Cardiac septum (tissue), 1 donor: ENCODE measurements at places on chromosomes 6 and 20. TPM values are rescaled to one million over a fixed set of nuclear protein-coding genes. Genes with fewer than 3 reads are reported as not detected.

Gene LINC00237
- total RNA-seq, result not detected

Gene PRICKLE4
- 1.7 TPM for total RNA-seq

GRCh38 chr20:2750491-2751251, 49.8 kb downstream of the CPXM1 start:
- no peak for DNase-seq

DNA sequence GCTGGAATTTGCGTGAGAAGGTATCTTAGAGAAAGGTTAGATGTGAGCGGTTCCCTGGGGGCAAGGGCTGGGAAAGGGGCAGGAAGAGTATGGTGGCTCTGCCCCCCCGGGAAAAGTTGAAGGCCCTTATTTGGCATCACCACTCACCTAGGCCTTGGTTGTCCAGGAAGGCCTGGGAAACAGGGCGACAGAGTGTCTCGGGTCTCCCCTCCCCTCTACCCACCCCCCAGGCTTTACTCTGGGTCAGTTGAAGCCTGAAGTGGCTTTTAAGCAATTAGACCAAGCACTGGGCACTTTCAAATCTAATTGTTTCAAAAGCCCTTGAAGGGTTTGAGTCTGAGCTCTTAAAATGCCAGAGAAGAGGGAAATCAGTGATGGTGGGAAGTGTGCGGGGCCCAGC, 30.2 kb upstream of the FOXP4 start:
- no peak for DNase-seq

Gene GLYATL3
- not detected for total RNA-seq

- no peak for DNase-seq
Observed at GRCh38 chr20:62066983-62067433, 1.3 kb upstream of the TAF4 start.

- no peak for DNase-seq
Observed at GRCh38 chr6:1363729-1364572, 25.4 kb upstream of the FOXF2 start.

DNA sequence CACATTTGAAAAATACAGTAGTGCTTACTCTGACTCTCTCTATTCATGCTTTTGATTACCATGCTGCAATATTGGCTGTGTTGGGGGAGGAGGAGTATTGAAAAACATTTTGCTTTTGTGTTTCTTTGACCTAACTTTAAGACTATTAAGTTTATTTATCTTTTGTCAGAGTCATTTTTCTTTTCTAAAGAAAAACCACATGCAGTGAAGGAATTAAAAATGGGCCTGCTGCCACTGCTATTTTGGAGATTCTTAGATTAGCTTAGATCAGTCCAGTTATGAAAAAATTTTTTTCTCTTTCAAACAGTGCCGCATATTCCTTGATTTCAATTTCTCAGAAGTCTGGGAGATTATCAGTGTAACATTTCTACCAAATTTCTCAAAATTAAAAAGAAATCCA, 36.1 kb downstream of the BCKDHB start:
- DNase-seq, result no peak

- DNase-seq, result no peak
Observed at GRCh38 chr20:49490689-49491088, 8.2 kb upstream of the KCNB1 start.

GRCh38 chr6:118724211-118724610, 72.8 kb upstream of the CEP85L start:
- no peak for DNase-seq

DNA sequence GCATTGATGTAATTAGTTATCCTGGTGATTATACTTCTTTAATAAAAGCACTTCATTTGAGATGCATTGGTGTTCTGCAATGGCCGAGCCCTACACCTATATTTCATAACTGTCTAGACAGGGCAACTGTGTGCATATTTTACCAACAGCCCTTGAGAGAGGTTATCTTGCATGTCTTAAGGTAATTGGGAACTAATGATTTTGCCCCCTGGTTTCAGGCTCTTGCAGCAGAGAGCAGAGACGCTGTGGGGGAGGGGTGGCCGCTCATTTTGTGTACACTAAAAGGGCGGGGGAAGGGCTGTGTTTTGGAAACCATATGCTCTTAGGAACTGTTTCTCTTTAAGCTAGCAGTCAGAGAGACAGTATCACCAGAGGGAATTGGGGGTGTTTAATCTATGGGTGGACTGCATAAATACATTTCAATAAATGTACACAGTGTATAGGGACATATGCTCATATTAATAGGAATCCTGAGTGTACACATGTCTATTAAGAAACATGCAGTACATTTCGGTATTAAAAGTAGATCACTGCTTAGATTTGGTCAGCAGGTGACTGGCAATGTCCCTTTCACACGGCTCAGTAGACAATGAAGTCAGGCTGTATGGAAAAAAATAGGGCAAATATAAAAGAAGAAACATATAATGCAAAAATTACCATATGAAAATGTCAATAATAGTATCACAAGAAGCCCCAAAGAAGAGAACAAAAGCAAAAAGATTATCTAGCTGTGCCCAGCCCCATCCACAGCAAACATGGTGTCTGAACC, 402.9 kb upstream of the CITED2 start:
- DNase-seq, result no peak

GRCh38 chr6:33192105-33192646, at the start of gene COL11A2:
Gene COL11A2 (minus strand): TSS chr6:33192467. CDS start chr6:33192240, 227 bp downstream.
- no peak for DNase-seq

DNA sequence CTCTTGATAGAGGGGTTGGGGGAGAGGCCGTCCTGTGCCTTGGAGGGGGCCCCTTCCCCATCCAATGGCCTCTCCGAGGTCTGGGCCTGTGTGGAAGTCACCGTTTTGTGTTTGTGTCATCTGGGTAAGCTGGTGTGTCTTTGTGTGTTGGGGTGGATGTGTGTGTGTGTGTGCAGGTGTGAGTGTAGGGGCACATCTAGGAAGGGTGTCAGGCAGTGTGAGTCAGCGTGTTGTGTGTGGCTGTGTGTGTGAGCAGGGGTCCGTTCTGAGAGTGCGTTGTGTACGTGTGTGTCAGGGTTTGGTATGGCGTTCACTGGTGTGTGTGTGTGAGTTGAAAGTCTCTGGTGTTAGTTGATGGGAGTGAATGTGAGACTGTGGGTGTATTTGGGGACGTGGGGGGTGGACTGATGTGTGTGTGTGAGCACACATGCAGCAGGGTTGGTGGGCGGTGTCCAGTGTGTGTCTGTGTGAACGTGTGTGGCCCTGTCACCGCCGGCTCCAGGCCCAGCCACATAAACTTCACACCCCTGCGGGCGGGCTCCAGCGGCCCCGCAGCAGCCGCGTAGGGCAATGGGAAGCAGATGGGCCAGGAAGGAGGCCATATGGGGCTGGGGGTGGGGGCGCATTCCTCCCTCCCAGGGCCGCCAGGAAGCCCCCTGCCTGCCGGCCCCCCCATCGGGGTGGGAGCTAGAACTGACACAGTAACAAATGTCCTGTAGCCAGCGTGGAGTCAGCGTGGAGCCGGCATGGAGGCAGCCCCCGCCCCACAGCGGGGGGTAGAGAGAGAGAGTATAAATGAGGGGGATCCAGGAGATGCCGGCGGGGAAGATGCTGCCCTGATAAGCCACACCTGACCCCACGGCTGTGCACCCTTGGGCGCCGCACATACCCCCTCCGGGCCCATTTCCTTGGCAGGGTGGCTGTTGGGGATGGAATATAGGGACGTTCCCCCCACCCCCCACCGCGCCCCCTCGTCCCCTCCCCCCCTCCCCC, 32.1 kb downstream of the SNAI1 start:
- no peak for DNase-seq

- DNase-seq, result no peak
Observed at GRCh38 chr20:12531626-12532025, 477.1 kb upstream of the SPTLC3 start.
